ENCODE measurements at places on chromosomes 16 and 17.

DNA sequence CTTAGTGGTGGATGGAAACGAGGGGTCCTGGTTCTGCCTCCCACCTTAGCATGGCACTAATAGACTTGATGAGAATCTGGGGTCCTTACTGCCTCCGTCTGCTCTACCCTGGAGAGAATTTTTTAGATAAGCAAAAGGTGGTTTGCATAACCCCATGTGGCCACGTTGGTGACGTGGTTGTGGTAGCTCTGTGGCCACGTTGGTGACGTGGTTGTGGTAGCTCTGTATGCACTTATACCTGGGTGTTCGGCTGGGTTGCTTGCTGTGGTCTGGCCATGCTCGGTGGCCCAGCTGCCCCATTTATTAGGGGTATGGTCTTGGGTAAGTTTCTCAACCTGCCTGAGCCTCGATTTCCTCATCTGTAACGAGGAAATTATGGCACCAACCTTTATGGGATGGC is 13.0 kb downstream of the SPIRE2 start:
- DNase-seq = no peak

GRCh38 chr16:21156767-21157467 is 1.6 kb upstream of the LDAF1 start:
- peak; percentile 87 for DNase-seq

GRCh38 chr17:81871387-81872230 is 472 bp upstream of the ARHGDIA start:
- peak; percentile 99 for DNase-seq

DNA sequence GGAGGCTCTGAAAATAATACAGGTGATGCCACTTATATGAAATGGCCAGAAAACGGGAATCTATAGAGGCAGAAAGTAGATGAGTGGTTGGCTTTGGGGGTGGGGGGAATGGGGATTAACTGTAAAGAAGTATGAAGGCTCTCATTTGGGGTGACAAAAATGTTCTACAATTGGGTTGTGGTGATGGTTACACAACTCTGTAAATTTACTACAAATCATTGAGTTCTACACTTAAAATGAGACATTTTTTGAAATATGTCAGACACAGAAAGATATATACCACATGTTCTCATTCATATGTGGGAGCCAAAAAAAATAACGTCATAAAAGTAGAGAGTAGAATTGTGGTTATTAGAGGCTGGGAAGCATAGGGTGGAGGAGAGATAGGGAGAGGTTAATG is 25.7 kb downstream of the ARHGAP17 start:
- DNase-seq = no peak

GRCh38 chr17:8747742-8748141 is 3.1 kb upstream of the CCDC42 start:
- no peak for DNase-seq

DNA sequence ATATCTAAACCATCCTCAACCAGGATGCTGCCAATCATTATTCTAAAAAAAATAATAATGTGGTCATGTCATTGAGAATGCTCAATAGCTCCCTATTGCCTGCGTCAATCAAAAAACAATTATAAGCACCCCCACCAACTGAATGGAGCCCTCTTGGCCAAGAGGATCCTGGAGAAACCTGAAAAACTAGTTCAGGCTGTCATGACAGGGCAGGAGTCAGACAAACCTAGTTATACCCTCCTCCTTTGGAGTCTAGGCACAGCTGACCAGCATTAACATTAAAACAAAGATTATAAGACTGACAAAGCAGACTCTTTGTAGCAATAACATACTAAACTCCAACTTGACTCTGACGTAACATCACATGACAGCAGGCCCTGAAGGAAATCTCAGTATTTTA is 119.2 kb upstream of the CCL2 start:
- no peak for DNase-seq

DNA sequence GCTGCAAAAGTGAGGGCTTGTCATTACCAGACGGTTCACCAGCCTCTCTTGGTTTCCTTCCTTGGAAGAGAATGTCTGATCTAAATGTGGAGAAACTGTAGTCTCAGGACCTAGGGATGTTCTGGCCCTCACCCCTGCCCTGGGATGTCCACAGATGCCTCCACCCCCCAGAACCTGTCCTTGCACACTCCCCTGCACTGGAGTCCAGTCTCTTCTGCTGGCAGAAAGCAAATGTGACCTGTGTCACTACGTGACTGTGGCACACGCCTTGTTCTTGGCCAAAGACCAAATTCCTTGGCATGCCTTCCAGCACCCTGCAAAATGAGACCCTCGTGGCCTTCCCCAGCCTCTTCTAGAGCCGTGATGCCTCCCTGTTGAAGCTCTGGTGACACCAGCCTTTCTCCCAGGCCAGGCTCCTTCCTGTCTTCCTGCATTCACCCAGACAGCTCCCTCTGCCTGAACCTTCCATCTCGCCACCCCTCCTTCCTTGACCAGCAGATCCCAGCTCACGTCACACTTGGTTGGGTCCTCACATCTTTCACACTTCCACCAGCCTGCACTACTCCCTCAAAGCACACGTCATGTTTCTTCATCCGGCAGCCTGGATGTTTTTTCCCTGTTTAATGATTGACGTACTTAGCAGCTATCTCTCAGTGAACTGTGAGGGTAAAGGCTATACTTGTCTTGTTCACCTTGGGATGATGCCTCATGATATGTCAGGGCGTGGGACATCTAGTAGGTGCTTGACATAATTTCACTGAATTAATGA is 4.3 kb downstream of the ZNF768 start:
- no peak for DNase-seq

DNA sequence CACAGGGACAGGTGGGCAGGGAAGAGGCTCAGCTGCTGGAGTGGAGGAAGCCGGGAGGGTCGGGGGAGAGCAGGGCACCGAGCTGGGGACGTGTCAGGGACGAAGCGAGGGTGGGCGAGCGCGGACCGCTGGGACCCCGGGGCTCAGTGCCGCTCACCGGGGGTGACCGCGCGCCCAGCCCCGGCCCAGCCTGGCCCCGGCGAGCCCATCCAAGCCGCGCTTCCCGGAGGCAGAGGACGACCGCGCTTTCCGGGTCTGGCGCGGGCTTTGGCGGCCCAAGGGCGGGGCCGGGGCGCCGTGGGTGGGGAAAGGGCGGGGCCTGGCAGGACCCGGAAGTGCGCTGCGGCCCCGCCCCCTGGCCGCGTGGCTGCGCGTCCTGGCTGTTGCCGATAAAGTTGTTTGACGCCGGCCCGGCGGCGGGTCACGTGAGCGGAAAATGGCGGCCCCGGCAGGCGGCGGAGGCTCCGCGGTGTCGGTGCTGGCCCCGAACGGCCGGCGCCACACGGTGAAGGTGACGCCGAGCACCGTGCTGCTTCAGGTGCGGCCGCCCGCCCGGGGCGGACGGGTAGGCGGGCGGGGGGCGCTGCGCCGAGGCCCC is at the start of gene ASPSCR1:
Gene ASPSCR1 (plus strand): TSS at position 419 of the 598 bp plus-strand sequence. CDS start 18 bp downstream, at position 437.
- peak; percentile 96 for DNase-seq

DNA sequence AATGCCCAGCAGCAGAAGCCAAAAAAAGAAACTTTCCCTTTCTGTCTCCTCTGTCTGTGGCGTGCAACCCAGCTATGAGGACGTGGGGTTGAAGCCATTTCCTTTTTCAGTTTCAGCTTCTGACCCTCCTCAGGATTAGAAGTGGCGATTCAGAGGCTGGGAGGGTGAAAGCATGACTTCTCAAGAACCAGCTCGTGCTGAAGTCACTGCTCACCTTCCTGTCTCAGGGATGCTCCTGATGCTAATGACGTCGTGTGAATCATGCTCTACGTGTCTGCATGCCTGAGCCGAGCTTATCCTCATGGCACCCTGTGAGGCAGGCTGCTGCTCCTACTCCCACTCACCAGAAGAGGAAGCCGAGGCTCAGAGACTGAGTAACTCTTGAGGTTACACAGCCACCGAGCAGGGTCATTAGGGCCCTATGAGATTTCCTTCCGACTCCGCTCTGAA is 5.7 kb upstream of the LPO start:
- DNase-seq = peak; percentile 42

- no peak for DNase-seq
Measured at GRCh38 chr16:67773099-67773498, 33.3 kb downstream of the RANBP10 start.

DNA sequence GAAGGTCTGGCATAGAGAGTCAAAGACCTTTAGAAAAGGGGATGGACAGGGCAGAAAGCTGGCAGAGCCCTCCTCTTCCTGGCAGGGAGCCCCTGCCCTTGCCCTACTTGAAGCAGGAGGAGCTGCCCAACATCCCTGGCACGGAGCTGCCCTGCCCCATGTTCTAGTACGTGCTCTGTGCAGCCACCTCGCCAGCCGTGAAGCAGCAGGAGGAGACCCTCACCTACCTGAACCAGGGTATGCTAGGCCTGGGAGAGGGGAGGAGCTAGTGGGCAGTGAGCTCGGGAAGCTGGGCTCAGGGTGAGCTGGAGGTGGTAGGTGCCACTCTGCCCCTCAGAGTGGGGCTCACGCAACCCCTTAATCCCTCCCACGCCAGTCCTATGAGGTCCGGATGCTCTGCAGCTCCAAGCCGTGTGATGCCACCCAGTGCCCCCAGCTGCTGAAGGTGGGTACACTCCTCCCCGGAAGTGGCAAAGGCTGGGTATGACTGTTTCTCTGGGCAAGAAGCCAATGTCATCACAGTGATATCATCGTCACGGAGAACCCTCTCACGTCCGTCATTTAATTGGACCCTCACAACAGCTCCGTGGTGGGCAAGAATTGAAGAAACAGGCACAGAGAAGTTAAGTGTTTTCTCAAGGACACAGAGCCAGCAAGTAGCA is 12.7 kb upstream of the STAC2 start:
- DNase-seq = no peak

GRCh38 chr16:14501331-14502255 is 128.5 kb downstream of the PARN start:
- DNase-seq = peak; percentile 88

DNA sequence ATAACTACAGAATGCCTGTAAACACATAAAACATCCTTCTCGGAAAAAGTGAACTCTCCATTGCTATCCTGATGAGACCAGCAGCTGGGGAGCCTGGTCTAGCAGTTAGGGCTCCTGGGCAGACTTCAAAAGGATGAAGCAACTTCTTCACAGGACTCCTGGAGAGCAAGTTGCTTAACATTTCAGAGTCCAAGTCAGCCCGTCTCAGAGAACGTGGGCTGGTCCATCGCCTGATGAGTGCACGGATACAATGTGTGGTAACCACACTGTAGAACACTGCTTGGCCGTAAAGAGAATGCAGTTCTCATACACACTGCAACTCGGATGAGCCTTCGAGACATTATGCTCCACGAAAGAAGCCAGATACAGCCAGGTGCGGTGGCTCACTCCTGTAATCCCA is 52.7 kb downstream of the TMEM235 start:
- DNase-seq = peak; percentile 40

GRCh38 chr17:1758807-1759206 is 3.1 kb upstream of the SERPINF1 start:
- DNase-seq = no peak
